ENCODE measurements at places on chromosomes 7 and 10. TPM values are rescaled to one million over a fixed set of nuclear protein-coding genes. Genes with fewer than 3 reads are reported as not detected.

GIMAP7 gene
- 2.3 TPM for total RNA-seq

GRCh38 chr10:103181244-103181643, 11.8 kb downstream of the NT5C2 start:
- DNase-seq = no peak

DNA sequence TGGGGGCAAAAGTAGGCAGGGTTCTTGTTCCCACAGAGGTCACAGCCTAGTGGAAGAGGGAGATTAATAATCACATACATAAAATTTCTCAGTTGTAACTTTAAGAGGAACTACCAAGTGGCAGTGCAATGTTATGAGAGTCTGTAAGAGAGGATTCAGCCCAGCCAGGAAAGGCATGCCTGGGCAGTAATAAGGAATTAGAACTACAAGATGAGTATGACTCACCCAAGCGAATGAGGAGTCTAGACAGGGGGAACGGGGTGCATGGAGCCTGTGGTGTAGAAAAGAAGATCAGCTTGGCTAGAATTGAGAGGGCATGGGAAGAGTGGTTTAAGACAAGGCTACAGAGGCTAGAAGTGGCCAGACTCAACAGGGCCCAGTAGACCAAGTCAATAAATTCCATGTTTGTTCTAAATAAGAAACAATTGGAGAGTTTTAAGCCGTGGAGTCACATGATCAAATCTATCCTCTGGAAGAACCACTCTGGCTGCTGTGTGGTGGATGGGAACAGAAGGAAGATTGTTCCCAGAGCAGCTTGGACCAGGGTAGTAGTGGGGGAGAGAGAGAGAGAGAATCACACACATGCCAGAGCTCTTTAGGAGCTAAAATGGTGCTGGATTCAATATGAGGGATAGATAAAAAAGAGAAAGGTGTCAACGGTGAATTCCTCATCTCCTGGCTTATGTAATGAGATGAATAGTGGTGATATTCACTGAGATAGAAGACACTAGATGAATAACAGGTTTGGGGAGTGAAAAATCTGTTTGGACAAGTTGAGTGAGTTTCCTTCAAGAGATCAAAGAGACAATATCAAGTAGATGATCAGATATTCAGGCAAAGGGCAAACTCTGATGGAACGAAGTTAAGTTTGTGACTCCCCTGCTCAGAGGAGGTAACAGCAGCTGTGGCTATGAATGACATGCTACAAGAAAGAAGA, 265.1 kb downstream of the FGFR2 start:
- DNase-seq = no peak

ARL4A gene
- total RNA-seq = 98.1 TPM

- DNase-seq = no peak
Measured at GRCh38 chr7:100655908-100656674, at the start of gene ACTL6B. TSS of gene ACTL6B (minus strand) at chr7:100656448. CDS start at chr7:100656354, 94 bp downstream.

DNA sequence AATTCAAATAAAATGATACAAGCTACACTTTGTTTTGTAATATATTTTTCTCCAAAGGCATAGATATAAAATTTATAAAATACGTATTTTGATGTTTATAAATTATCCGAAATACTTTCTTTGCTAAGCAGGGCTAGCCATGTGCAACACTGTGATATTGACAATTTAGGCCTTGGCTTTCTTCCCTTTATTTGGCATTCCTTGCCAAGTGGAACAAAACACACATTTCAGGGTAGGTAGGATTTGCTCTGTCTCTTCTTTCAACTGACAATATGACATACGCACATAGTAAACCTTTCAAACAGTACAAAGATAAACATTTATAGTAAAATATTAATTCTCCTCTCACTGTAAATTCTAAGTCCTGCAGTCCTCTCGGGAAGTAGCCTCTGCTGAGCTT, 103.3 kb upstream of the POT1 start:
- no peak for DNase-seq

DNA sequence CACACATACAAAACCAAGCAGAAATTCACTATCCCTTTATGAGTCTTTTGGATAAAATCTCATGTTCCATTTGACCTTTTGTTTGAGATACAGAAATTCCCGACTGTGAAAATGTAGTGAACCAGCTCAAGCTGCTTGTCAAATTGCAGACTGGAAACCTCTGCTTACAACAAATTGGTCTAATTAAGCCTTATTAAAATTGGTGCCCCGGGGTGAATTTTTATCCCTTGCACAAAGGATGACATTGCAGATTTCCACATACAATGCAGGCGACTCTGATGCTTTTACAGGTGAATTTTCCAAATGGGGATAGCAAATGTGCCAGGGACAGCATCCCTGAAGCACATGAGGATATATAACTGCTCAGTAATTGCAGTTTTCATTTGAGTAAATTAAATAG, 257.3 kb downstream of the BMPER start:
- DNase-seq = no peak

SYT15 gene
- 4.0 TPM for total RNA-seq

GARIN1A gene
- total RNA-seq = 3.5 TPM
